ENCODE measurements at places on chromosomes 16 and 17.

DNA sequence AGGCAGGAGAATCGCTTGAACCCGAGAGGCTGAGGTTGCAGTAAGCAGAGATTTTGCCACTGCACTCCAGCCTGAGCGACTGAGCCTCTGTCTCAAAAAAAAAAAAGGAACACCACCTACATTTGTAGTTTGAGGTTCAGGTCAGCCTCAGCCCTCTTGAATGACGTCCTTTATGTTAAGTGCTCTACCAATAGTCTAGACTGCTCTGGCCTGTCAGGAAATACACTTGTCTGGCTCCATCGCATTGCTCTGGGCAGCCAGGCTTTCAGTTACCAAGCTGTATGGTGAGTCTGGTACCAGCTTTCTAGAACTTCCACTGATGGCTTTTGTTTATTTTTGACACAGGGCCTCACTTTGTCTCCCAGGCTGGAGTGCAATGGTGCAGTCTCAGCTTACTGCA, 11.4 kb downstream of the SOCS7 start:
- no peak for DNase-seq

DNA sequence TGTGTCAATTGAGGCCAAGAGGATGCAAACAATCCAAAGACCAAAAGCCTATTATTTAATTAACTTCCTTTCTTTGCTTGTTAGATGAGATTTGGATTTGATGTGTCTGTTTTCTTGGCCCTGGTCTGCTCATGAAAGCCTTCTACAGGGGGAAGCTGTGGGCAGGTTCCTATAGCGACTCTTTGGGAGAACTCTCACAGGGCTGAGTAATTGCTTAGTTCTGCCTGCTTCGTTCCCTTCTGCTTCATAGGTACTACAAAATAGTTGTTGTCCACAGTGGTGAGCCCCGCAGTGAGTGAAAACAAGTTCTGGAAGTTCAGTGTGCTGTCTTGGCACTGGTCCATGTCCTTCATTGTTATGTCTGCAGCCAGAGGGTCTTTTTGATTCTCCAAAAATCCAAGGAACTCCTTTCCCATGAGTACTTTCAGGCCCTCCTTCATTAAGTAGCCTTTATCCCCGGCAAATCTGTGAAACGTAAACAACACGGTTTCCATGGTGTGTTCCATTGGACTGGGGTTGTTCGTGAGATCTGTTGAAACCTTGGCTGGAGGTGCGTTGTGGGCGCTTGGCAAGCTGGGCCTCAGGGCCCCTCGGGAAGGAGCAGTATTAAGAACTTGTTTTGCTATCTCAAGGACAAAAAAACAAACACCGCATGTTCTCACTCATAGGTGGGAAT, 30.0 kb upstream of the ANKRD40CL start:
- DNase-seq: no peak

GRCh38 chr17:46266656-46267544, 28.0 kb upstream of the LRRC37A start:
- peak; percentile 71 for DNase-seq

DNA sequence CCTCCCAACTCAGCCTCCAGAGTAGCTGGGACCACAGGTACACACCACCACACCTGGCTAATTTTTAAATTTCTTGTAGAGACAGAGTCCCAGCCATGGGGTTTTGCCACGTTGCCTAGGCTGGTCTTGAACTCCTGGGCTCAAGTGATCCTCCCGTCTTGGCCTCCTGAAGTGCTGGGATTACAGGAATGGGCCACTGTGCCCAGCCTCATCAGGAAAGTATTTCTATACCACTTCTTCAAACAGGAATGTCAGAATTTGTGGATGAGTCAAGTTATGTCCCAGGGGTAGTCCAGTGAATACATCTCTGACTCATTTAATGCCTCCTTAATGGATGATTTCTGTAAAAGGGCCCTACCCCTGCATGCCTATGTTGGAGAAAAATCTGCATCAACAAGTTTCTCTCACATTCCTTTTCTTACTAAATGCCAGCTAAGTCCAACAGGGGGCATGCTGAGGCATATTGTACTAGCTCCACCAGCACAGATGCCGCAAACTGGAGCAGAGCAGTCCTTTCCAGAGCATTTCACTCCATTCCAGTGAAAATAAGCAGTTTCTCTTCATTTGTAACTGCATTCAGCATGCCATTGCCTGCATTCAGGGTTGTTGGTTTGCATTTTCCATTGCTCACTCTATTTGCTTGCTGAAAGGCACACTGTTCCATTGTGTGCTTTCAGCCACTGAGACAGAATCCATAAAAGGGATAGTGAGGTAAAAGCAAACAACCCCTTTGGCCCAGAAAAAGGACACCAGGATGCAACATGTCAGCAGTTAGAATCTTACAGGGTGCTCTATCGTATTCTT, 5.3 kb upstream of the CAVIN1 start:
- peak; percentile 60 for DNase-seq

DNA sequence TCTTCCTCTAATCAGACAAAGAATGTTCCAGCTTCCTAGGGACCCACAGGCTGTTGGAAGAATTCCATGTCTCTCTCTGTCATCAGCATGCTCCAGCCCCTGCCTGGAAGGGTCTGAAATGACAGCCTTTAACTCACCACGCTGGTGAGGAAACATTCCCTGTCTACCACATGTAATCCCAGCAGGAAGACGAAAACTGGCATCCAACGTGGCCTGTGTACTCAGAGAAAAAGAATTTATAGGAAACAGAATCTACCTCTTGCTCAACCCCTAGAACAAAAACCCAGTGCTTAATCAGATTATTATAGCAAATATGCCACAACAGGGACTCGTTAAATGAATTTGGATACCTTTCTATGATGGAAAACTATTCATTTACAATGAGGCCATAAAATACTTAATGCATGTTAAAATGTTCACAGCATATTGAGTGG, 147.3 kb upstream of the FOXF1 start:
- no peak for DNase-seq

- DNase-seq: no peak
Measured at GRCh38 chr16:59748531-59748930, 1014.4 kb upstream of the GOT2 start.

DNA sequence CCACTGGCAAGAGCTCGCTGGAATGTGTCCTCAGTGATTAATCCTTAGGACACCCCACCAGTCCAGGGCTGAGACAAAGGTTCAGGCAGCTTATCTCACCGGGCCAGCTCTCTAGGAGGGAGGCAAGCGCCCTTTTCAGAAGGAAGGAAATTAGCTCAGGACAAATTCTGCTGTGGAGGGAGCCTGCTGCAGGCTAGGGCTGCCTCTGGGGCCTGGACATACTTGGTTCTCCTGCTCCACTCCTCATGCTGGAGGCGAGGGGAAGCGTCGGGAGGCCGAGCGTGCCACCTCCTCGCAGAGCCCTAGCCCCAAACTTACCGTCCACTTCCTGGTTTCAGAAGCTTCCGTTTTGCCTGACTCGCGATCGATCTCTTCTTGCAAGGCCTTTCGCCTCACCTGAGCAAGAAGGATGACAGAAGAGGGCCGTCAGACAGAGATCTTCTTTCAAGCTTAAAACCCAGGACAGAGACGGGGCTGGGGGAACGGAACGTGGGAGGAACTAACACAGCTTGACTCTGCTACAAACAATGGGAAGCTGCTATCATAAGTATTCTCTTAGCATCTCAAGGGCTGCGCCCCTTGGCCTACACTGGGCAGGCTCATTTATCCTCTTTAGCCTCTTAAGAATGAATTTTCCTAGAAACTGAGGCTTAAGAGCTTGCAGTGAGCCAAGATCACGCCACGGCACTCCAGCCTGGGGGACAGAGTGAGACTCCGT, 7.7 kb downstream of the KNOP1 start:
- DNase-seq: no peak

DNA sequence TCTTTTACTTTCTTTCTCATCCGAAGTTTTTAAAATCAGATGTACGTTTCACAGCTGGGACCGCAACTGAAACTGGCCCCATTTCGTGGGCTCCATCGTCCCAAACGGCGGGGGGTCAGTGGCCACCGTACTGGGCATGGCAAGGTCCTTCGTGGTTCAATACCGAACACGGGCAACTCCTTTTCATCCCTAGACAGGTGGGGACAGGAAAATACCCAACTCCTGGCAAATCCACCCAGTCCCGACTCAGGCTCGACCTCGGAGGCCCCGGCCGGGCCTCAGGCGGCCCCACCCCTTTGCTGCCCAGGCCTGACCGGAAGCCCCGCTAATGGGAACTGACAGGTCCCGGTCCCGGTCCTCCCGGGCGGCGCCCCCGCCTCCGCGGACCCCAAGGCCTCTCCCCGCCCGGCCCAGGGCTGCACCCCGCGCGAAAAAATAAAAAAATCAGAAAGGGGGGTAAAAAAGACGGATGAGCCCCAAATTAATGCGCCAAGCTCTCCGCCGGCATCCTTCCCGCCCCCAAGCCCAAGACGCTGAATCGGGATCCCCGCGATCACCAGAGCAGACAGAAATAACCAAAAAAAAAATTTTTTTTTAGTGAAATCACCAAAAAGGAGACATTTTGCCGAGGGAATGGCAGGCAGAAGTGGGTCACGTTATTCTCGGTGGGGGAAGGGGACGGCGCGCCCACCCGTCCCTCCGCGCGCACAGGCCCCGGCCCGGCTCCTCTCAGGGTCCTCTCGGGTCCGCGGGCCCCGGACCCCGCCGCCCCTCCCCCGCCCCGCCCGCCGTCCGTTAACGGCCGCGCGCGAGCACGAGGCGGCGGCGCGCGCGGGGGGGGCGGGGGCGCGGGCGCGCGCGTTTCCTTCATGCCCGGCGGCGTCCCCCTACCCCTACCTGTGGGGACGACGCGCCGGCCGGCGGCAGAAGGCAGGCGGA, 562 bp downstream of the ZC3H7A start:
- DNase-seq: no peak

DNA sequence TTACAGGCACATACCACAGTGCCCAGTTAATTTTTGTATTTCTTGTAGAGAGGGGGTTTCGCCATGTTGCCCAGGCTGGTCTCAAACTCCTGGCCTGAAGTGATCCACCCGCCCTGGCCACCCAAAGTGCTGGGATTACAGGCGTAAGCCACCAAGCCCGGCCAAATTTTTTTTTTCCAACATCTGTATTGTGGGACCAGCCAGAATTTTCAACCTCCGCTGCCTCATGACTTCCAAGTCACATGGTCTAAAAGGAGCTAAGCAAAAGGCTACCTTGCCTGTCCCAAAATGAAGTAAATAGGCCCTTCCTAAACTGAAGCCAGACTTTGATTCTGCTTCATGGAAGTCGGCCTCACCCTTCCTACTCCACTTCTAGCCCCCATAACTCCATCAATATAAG, 4.2 kb upstream of the SPAG7 start:
- no peak for DNase-seq

DNA sequence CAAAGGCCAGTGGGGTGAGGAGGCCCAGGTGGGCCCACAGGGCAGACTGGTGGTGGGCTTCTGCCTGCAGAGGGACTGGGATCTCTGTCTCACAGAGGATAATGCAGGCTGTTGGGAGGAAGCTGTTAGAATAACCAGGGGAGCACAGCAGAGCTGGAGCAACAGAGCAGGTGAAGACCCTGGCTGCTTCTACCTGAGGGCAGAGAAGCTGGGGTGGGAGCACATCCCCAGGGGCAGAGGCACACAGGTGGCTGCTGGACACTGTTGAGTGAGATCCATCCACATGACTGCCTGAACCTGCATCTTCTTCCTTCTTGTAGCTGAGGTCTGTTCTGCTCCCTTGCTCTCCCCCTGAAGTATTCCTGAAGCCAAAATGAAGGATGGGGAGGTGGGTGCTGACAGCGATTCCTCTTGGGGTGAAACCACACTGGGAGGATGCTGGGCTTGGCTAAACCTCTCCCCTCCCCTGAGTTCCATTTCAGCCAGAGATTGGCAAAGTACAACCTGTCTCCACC, 1725.0 kb downstream of the TP53TG3F start:
- no peak for DNase-seq

GRCh38 chr16:54630284-54630967, 300.2 kb upstream of the IRX5 start:
- DNase-seq: no peak

GRCh38 chr17:63277629-63278028, 168.5 kb downstream of the CYB561 start:
- DNase-seq: no peak

DNA sequence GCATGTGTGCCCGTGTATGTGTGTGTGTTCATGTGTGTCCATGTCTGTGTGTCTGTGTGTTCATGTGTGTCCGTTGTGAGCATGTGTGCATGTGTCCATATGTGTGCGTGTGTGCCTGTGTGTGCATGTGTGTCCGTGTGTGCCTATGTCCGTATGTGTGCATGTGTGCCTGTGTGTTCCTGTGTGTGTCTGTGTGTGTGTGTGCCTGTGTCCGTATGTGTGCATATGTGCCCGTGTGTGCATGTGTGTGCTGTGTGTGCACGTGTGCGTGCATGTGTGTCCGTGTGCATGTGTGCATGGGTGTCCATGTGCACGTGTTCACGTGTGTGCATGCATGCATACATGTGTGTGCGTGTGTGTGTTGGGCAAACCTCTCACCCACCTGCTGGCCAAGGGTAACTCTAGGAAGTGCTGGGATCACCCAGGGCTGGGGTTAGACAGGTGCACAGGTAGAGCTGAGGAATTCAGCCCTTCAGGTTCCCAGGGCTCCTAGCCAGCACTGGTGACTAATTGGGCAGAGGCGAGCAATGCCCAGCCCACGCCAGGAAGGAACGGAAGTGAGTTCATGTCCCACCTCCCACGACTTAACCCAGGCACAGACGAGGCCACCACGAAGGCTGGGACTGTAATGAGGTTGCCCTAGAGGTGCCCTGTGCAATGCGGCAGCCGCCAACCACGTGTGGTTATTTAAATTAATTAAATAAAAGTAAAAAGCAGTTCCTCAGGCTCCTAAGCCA, 8.2 kb upstream of the CSNK1D start:
- no peak for DNase-seq

GRCh38 chr16:53457670-53458069, 23.4 kb downstream of the RBL2 start:
- no peak for DNase-seq

DNA sequence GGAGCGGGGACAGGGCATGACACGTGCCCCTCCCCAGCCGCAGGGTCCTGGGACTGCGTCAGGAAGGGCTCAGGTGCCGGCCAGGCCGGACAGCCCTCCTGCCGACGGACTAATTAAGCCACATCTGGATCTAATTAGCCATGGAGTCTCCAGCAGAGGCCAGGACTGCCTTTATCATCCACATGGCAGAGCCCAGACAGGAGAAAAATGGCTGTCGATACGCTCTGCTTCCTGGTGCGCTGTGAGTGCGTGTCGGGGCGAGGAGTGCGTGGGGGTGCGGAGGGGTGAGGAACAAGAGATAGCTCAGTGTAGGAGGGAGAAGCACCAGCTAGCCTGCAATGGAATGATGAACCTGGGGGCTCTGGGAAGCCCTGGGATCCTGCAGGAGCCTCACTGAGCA, 218.8 kb downstream of the IRF8 start:
- no peak for DNase-seq

- no peak for DNase-seq
Measured at GRCh38 chr17:81422776-81423697, 27.8 kb downstream of the BAHCC1 start.

GRCh38 chr16:68362262-68362913, 51.6 kb downstream of the PRMT7 start:
- DNase-seq: no peak

GRCh38 chr17:48394821-48395220, 35.2 kb downstream of the SKAP1 start:
- DNase-seq: no peak
